ENCODE measurements at places on chromosomes 5 and 9.

DNA sequence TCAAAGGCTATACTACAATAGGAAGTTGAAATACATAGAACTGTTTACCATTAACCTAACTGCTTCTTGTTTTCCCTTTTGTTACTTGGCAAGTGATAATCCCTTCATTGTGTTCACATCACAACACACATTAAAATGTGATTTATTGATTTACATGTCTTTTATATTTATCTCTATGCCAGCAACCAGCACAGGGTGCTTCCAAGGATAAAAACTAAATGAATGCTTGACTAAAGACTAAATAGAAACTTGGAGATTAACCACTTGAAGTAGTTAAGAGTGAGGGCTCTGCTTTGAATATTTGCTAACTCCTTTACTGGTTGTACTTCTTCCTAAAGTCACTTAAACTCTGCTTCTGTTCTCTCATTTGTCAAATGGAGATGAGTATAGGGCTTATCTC lies 1730.6 kb downstream of the EFNA5 start:
- DNase-seq: no peak

- DNase-seq: no peak
Observed at GRCh38 chr5:67360047-67360446, 163.4 kb upstream of the CD180 start.

- DNase-seq: no peak
Observed at GRCh38 chr5:93891491-93892480, 150.4 kb upstream of the POU5F2 start.

GRCh38 chr5:85868070-85868469 lies 749.7 kb upstream of the COX7C start:
- DNase-seq: no peak

GRCh38 chr9:98121058-98121457 lies 2.0 kb upstream of the TRIM14 start:
- DNase-seq: peak; percentile 31

DNA sequence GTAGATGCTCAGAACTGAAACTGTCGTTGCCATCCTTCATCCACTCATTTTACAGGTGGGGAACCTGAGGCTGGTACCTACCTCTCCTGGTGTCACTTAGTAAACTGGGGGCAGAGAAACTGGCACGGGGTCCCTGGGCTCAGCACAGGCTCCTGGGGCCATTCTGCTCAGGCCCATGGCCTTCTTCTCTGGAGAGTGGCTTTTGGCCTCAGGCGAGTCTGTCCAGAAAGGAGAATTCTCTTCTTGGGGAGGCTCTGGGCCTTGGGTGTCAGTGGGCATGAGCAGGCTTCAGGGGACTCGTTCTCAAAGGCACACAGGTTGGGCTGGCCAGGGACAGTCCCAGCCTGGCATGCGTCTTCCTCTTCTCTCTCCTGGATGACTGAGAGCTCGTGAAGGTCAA lies 24.6 kb downstream of the COL5A1 start:
- no peak for DNase-seq

DNA sequence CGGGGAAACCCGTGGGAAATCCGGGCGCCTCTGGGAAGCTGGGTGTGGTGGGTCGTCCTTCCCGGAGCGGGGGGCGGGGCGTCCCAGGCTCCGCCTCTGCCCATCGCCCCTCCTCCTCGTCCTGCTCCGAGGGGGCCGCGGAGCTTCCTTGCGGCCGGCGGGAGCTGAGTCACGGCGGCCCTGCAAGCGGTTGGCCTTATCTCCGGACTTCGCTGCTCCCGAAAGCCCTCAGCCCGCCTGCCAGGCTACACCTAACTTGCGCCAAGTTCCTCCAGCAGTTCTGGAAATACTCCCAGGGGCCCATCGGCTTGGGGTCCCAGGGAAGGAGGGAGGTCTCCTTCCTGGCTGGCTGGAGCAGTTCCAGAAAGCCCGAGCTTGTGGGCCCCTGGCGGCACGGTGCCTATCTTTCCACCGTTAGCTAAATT lies 54.1 kb upstream of the CDKN2AIPNL start:
- peak; percentile 58 for DNase-seq

DNA sequence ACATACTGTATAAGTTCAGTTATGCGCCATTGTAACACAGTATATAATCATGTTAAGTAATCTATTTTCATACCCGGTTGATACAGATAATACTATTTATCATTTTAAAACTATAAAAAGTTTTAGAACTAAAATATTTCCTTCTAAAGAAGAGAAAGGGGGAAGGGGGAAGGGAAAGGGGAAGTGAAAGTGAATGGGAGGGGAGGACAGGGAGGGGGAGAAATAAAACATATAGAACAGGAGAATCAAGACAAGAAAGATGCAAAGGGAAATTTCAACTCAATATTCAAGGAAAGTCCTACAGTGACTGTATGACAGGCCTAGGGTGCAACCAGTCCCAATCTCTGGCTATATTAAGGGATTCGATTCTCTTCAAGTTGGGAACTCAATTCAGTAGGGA lies 1278.8 kb downstream of the MAT2B start:
- no peak for DNase-seq

DNA sequence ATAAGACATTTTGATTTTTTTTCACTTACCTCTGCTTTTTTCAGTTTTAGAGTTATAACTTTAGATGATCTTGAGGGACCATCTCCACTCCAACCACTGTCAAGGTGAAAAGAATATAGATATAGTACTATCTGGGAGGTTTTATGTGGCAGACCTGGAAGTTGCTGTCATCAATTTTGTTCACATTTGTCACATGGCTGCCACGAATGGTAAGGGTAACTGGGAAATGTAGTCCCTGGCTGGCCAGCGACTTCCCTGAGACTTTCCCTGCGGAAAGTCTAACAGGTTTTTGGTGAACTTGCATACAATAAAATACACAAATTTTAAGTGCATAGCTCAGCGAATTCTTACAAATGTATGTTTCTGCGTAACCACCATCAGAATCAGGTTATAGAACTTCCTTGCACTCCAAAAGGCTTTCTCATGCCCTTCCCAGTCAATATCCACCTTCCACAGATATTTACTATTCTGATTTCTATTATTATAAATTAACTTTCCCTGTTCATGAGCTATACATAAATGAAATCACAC lies 121.5 kb downstream of the MAT2B start:
- DNase-seq: no peak

DNA sequence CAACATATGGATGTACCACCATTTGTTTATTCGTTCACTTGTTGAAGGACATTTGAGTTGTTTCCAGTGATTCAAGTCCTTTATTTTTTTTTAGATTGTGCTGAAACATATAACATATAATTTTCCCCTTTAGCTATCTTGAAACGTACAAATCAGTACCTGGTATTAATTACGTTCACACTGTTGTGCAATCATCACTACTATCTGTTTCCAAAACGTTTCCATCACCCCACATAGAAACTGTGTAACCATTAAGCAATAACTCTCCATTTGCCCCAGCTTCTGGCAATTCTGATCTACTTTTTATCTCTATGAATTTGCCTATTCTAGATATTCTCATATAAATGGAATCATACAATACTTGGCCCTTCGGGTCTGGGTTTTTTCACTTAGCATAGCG lies 116.0 kb downstream of the FGF1 start:
- no peak for DNase-seq

- no peak for DNase-seq
Observed at GRCh38 chr5:14064841-14065240, 78.3 kb upstream of the TRIO start.

DNA sequence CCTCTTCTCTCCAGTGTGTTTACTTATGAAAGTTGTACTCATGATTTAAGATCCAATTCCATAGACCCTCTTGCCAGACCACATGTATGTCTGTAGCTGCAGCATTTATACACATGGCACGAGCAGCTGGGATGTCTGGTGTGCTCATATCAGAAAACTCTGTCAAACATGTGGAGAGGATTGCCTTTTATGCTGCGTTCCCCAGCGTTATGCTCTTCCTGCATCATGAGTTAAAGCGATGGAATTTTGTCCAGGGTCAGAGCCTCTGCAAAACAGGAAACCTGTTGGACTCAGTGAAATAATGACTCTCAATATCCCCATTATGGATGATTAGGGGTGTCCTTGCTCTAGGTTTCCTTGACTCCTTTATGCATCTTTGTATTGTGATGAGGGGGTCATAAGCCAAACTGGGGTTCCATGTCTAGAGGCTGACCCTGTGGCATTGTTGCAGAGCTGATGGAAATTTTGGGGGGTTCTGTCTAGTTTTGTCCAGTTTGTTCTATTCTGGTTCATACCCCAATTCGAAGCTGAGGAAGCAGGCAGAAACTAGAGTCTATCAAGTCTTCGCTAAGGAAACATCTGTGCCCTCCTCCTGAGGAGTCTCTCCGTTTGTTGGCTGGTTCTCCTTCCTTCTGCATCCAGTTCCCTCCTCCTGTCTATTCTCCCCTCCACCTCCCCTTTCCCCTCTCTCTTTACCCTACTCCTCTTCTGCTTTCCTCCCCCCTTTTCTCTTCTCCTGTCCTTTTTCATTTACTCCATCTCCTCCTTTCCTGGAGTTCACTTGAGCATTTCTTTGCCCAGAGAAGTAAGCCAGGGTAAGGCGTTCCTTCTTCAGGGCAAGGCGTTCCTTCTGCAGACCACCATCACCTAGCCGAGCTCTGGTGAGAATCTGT lies 252.8 kb downstream of the MAST4 start:
- DNase-seq: no peak

DNA sequence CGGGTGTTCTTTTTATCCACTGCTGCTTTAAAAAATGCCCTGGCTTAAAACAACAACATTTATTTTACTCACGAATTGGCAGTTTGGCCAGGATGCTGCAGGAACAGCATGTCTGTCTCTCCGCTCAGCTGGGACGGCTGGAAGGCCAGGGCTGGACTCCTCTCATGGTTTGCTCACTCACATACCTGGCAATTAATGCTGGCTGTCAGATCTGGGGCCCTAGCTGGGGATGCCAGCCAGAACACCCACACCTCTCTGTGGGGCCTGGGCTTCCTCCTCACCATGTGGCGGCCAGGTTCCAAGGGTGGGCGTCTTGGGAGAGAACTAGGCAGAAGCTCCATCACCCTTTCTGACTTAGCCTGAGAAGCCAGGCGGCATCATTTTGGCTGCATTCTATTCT lies 189.1 kb upstream of the IL12B start:
- DNase-seq: no peak

- DNase-seq: no peak
Observed at GRCh38 chr9:122866079-122866478, 37.7 kb upstream of the PDCL start.

Measured in CD4-positive, alpha-beta T cell treated with Interleukin-4 for 1 hour (primary cell).